ENCODE measurements at places on chromosomes 16 and 17.
A peak's percentile ranks its signal among the peaks of the same experiment; 100 is the strongest.

- no peak for DNase-seq
Observed at GRCh38 chr16:89116341-89117226, 22.9 kb downstream of the ACSF3 start.

DNA sequence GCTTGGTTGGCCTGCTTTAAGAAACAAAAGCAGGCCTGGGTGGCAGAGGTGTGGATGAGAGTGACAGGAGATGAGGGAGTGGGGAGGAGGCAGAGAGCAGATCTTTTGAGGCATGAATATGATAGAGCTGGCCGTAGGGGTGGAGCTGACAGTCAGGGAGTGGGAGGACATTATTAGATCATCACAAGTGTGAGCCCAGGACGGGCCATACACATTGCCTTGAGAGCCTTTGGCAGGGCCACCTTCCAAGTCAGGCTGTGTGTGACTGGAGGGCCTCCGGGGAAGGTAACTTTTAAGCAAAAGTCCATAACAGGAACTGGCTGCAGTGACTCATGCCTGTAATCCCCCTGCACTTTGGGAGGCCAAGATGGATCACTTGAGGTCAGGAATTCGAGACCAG, 26.3 kb downstream of the GINS3 start:
- DNase-seq = no peak

DNA sequence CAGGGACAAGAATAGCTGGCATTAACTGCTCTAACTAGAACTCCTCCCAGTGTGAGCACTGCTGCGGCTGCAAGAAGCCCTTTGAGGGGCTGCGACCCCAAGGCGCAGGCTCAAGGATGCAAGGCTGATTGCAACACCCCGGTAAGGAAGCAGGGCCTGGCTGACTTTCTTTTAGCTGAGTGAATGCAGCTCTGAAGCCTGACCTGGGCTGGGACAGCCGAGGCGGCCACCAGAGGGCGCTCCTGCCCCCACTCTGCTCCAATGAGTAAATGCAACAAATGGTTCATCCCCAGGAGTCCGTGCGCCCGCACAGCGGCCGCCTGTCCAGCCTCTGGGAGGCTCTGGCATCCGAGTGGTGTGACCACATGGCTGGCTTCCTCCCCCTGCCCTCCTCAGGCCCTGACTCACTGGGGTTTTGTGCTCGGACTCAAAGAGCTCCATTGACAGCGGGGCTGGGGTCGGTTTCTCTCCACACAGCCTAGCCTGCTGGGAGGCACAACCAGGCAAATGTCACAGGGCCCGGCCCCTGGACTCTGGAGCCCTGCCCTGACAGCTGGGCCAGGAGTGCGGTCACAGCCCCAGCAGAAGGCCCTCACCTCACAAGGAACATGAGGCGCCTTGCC, at the start of gene SMIM5:
Gene SMIM5, plus strand, starts transcription at position 572 of the 623 bp plus-strand sequence. CDS start 6,768 bp downstream, outside the sequence.
- DNase-seq = peak; percentile 85

DNA sequence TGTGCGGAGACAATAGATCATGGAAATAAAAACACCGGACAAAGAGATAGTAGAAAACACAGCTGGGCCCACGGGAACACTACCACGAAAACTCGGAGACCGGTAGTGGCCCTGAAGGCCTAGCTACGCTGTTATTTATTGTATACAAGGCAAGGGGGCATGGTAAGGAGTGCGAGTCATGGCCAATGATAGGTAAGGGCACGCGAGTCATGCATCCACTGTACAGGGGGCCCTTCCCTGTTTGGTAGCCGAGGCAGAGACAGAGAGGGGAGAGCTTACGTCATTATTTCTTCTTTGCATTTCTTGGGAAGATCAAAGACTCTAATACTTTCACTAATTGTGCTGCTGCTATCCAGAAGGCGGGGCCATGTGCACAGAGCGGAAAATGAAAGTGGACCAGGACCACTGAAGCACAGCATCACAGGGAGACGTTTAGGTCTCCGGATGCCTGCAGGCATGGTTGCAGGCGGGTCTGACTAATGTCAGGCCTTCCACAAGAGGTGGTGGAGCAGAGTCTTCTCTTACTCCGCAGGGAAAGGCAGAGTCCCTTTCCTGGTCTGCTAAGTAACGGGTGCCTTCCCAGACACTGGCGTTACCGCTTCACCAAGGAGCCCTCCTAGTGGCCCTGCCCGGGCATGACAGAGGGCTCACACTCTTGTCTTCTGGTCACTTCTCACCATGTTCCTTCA, 74.4 kb upstream of the ARL4D start:
- no peak for DNase-seq

- DNase-seq = peak; percentile 38
Observed at GRCh38 chr16:69448470-69449193, 24.2 kb downstream of the CYB5B start.

DNA sequence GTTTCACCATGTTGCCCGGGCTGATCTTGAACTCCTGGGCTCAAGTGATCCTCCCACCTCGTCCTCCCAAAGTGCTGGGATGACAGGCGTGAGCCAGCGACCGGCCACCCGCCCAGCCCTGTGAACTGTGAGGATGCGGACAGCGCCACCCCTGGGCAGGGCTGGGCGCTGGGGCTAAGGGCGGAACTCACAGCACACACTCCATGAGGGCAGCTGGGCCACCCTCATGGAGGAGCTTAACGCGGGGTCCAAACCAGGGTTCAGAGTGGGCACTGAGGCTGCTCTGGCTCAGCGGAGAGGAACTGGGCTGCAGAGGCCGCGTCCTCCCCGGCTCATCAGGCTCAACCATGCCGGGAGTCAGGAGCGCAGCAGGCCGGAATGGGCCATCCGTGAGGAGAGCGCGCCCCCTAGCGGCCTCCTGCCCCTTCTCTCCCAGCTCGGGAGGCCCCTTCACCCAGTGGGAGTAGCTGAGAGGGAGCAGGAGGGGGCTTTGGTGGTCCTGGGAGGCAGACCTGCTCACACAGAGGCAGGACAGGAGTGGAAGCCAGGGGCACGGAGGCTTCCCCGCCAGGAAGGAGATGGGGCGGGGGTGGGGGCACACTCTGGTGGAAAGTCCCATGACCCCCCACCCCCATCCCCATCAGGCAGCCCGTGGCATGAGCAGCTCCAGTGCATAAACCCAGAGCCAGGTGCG, 13.8 kb downstream of the CORO7 start:
- peak; percentile 66 for DNase-seq

GRCh38 chr17:50146927-50147665, 3.4 kb downstream of the PPP1R9B start:
- no peak for DNase-seq

DNA sequence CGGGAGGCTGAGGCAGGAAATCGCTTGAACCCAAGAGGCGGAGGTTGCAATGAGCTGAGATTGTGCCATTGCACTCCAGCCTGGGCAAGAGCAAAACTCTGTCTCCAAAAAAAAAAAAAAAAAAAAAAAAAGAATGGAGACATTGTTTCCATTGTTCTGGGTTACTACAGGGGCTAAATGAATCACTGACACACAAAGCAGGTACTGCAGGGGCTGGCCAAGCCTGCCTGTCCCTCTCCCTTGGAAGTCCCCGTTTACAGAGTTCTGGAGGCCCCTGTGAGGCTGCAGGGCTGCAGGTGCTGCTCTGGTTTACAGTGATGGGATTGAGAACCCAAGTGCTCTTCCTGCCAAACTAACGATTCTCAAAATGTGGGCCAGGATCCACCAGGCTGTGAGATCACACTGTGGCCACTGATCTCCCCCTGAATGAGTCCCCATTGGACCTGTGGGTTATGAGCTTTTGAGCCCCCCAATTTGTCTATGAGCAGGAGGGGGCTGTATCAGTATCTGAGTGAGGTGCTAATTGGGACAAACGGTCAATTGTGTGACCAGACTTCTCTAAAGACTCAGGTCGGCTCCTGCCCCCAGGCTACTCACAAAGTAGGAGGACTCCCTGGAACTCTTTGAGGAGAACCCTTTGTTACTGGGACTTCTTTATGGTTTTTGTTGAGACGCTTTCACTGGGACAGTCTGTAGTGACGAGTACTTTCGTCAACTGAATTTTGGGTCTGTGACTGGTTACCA, 39.0 kb downstream of the DNAH17 start:
- DNase-seq = no peak

DNA sequence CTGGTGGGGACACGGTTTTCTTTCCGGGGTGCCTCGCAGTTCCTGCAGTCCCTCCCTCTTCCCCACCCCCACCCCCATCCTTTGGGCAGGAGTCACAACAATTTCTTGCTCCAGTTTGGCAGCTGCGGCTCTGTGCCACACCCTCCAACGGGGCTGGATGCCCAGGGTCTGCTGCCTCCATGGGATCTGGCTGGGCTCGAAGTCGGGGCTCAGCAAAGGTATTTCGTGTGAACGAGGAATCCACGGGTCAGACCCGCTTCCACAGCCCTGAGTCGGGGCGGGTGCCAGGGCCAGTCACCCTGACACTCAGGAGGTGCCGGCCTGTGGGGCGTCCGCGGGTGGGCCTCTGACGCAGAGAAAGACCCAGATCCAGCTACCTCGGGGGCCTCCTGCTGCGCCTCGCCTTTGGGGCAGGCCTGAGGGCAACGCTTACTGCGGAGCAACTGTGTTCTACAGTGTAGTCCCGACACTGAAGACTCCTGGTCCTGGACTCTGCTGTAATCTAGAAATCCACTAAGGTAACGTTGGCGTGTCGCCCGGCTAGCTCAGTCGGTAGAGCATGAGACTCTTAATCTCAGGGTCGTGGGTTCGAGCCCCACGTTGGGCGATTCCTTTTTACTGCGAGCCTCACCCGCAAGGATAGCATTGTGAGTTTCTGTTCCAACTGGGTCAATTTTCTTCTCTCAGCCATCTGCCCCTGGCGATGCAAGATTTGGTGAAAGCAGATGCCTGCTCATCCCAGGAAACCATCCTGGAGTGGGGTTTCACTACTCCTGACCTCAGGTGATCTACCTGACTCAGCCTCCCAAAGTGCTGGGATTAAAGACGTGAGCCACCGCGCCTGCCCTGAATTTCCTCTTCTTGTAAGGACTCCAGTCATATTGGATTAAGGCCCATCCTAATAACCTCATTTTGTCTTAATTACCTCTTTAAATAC, 12.6 kb upstream of the OR1F1 start:
- no peak for DNase-seq

DNA sequence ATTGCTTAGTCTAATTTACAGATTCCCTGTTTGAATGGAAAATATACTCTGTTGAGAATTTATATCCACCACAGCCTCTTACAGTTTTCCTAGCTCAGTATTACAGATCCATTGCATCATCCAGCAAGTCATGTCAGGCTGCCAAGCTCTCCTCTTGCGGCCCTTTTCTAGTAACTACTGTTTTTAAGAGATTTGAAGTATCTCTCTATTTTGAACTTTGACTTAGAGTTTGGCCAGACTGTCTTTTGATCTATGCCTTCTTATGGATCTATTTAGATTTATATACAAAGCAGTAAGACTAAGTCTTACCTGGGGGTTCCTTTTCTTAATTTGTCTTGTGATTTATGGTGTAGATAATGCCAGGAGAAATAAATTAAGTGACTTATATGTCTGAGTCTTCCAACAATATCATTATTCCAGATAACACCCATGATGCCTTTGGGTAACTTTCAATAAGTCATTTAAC, 53.1 kb upstream of the ABCC11 start:
- DNase-seq = no peak

DNA sequence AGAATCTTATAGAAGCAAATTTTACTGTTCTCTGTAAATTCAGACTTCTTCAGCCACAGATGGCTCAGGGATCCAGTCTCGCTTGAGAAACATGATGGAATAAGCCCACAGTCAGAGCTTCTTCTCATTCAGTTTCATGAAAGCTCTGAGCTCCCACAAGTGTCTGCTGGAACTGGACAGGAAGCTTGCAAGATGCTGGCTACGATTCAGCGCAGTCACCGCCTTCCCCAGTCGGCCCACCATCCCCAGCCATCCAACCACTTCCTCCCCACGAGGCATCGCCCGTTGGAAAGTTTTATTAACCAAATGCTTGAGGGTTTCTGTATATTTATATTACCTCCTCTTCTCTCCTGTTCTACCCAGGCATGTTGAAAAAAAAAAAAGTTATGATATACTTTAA, 171.7 kb downstream of the ZFHX3 start:
- DNase-seq = no peak

DNA sequence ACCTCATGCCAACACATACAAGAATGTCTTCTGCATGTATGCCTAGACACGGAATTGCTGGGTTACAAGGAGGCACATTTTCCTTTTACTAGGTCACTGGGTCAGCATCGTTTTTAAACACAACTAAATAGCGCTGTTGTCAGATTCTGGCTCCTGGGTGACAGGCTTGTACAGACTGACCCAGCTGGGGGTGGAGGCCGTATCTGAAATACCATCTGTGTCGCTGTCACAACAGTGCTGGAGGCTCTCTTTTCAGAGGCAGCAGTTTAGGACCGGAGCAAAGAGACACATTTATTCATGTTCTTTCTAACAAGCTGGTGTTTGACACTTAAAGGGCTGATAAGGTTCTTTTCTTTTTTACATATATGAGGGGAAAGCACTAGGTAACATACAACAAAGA, 403.0 kb upstream of the ASIC2 start:
- DNase-seq = no peak

GRCh38 chr17:65918500-65918899, 273.4 kb downstream of the CEP112 start:
- no peak for DNase-seq

DNA sequence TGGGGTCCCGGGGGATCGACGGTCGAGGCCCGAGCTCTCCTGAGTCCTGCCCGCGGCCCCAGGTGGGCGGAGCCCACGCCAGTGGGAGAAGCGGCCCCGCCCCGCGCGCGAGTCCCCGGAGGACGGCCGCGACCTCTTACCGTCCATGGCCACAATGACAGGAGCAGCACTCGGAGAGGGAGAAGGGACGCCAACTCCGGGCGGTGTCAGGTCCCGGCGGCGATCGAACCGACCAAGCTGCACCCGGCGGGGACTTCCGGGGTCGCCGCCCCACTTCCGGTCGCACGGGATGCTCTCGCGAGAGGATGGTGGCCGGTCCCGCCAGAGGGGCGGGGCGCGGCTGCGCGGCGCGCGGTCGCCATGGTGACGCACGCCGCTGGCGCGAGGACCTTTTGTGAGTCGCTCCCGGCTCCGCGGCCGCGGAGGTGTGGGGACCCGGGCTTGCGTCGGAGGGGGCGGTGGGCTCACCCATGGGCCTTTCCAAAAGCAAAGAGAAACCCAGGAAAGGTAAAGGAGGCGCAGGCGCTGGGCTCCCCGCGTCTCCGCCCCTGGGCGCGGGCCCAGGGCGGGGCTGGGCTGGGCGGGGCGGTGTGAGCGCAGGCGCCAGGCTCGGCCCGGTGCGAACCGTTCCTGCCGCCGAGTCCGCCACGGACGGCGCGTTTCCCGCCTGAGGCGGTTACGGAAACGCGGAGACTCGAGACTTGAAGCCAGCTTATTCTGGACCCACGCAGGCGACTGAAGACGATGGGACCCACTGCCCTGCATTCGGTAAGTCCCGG, at the start of the genes CHMP1A and SPATA33:
Gene CHMP1A, minus strand, starts transcription at position 267 of the 779 bp plus-strand sequence. Its CDS starts 120 bp downstream, at position 147.
Gene SPATA33, plus strand, starts transcription at position 395 of the 779 bp plus-strand sequence. Its CDS starts 76 bp downstream, at position 471.
- DNase-seq = peak; percentile 85

DNA sequence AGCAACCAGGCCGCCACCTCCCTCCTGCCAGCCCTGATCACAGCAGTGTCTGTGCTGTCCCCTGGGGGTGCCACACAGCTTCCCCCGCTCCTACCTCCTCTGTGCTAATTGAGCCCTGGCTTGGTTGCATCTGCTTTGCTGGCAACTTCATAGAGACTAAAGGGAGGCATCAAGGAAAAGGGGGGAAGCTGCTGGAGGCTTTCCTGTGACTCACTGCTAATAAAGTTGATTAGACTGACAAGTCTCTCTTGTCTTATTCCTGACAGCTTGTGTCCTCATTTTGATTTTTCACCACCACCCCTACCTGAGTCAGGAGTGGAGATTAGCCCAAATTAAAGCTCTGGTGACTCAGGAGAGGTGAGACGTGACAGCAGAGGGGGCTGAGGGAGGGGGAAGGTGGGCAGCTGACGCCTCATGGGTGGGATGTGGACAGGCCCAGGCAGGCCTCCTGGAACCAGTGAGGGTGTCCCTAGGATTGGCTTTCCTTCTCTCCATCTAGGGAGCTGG, 310.0 kb downstream of the CBLN1 start:
- DNase-seq = no peak

Data from large intestine (tissue), 12 donors.